Tibial nerve (tissue), 4 donors: ENCODE measurements at places on chromosomes 6 and 20. TPM values are rescaled to one million over a fixed set of nuclear protein-coding genes. Genes with fewer than 3 reads are reported as not detected.
A peak's percentile ranks its signal among the peaks of the same experiment; 100 is the strongest.

The ULBP3 gene
- 3.1 TPM for total RNA-seq

DNA sequence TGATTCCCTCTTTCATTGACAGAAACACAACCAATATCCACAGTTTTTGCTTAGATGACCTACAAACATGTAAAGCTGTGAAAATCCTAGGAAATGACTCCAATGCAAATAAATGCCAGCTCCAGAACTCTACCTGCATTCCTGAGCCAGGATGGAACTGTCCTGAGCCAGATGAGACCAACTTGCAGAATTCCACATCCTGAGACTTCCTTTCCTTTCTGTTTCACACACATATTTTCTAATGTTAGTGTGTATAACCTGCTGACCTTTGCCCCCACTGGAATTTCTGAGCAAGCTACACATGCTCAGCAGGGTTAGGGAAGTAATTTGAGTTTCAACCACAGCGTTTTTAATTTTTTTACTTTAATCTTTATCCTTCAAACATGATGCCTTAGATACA is 69.6 kb upstream of the ADGRF1 start:
- H3K4me1 ChIP-seq, result no peaks in the 10 kb centered on the region

- DNase-seq, result peak; percentile 28
- H3K4me3 ChIP-seq, result no peak overlapping the region
- H3K27ac ChIP-seq, result peak overlapping the region; percentile 65
- H3K27me3 ChIP-seq, result no peaks in the 10 kb centered on the region
- peaks cover 35% of the 10 kb centered on the region for H3K4me1 ChIP-seq
Observed at GRCh38 chr6:13405961-13406477, 77.7 kb upstream of the TBC1D7 start.

DNA sequence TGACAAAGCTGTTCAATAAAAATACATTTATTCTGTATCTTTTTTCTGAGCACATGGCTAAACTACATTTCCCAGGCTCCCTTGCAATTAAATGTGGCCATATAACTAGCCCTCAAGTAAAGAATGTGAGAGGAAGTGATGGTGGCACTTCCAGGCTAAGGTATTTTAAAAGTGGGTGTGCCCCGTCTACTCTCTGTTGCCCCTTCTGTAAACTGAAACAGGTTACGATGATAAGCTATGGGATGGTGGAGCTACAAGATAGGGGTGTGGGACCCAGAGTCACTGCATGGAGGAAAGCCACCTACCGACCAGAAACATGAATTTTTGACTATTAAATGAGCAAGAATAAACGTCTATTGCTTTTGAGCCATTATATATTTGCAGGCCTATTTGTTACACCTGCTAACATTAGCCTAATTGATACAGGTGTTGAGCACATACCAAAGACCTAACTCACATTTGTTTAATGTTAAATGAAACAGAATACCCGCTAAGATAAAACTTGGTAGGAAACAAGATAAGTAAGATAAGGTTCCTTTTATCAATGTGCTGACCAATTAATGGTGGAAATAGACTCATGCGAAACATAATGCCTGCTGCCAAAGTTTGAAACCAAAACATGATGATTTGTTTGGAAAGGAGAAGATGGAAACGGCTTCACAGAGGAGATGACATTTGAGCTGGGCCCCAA is 3.1 kb downstream of the FYN start:
- H3K27ac ChIP-seq, result peak overlapping the region; percentile 97
- H3K4me3 ChIP-seq, result peak overlapping the region; percentile 94
- no peak for DNase-seq
- H3K36me3 ChIP-seq, result no peaks in the 10 kb centered on the region
- H3K4me1 ChIP-seq, result peaks cover 67% of the 10 kb centered on the region
- no peaks in the 10 kb centered on the region for H3K27me3 ChIP-seq

GRCh38 chr6:101086473-101086872 is 205.3 kb upstream of the ASCC3 start:
- no peak overlapping the region for H3K4me3 ChIP-seq
- H3K36me3 ChIP-seq, result no peaks in the 10 kb centered on the region
- no peak for DNase-seq
- H3K27me3 ChIP-seq, result no peaks in the 10 kb centered on the region

GRCh38 chr6:120260636-120261035 is 911.1 kb upstream of the MAN1A1 start:
- no peak overlapping the region for H3K4me3 ChIP-seq
- no peak for DNase-seq
- no peaks in the 10 kb centered on the region for H3K4me1 ChIP-seq

DNA sequence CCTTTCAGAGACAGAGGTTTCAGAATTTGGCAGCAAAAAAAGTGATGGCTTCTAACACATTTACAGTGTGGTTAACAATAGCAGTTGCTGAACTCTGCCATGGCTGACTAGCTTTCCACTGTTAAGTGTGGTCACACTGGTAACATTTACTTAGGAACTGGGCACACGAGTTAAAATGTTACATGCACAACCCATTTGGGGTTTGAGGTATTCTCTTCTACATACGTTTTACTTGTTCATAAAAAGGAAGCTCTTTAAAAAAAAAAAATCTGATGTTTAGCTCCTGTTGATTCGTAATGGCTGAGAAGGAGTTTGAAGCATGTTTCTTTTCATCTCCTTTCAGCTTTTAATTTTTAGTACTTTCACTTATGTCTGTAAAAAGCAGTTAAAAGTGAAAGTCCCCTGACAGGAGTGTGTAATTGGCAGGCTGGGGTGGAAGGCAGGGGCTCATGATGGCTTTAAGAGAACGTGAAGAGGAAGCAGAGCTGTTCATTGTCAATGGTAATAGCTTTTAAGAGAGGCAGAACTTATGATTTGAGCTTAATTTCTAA is 245.9 kb downstream of the FARS2 start:
- DNase-seq, result no peak
- H3K27ac ChIP-seq, result no peak overlapping the region
- no peaks in the 10 kb centered on the region for H3K36me3 ChIP-seq
- no peak overlapping the region for H3K4me3 ChIP-seq

- DNase-seq, result no peak
- peak overlapping the region; percentile 83 for H3K27ac ChIP-seq
- H3K4me3 ChIP-seq, result peak overlapping the region; percentile 41
- no peaks in the 10 kb centered on the region for H3K4me1 ChIP-seq
- H3K27me3 ChIP-seq, result no peaks in the 10 kb centered on the region
Observed at GRCh38 chr20:33443006-33443511, 504 bp downstream of the SNTA1 start.

DNA sequence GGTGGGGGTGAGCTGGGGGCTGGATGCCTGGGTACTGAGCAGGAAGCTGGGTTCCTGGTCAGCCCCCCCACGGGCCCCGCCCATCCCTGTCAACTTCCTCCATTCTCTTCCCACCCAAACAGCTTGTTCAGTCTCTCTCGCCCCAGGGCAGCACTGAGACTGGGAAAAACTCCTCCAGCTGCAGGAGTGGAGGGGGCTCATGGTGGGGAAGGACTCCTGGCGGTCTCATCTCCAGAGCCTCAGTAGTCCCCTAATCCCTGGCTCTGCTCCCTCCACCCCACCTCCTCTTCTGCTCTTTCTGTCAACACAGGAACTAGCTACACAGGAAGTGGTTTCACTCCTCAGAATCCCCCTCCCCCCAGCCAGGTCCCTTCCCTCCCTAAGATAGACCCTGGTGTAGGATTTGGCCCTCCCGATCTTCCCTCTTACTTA is at the start of gene GPSM3:
TSS of gene GPSM3 (minus strand) at position 36 of the 432 bp plus-strand sequence. CDS start 130 bp downstream, outside the sequence.
- no peak for DNase-seq

GRCh38 chr6:115592025-115592424 is 468.7 kb downstream of the FRK start:
- H3K27ac ChIP-seq, result no peak overlapping the region
- DNase-seq, result no peak
- no peak overlapping the region for H3K4me3 ChIP-seq
- no peaks in the 10 kb centered on the region for H3K27me3 ChIP-seq
- H3K36me3 ChIP-seq, result no peaks in the 10 kb centered on the region
